GDM1 (cell line): ENCODE measurements at places on chromosomes 7 and 10.

DNA sequence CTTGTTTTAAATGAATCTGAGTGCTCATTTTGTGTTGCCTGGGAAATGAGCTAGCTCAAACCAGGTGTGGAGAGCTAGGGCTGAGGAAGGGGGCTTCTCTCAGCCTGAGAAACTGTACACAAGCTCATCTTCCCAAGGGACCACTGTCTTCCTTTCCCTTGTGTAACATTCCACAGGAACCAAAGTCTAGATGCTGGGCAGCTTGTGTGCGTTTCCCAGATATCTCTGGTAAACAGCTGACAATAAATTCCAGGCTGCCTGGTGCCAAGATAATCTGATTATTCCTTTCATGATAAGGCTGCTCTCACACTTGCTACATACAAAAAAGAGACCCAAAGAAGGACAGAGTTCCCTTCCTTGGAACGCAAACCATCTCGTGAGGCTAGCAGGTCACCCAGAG is 33.1 kb upstream of the MKLN1 start:
- DNase-seq, result no peak

DNA sequence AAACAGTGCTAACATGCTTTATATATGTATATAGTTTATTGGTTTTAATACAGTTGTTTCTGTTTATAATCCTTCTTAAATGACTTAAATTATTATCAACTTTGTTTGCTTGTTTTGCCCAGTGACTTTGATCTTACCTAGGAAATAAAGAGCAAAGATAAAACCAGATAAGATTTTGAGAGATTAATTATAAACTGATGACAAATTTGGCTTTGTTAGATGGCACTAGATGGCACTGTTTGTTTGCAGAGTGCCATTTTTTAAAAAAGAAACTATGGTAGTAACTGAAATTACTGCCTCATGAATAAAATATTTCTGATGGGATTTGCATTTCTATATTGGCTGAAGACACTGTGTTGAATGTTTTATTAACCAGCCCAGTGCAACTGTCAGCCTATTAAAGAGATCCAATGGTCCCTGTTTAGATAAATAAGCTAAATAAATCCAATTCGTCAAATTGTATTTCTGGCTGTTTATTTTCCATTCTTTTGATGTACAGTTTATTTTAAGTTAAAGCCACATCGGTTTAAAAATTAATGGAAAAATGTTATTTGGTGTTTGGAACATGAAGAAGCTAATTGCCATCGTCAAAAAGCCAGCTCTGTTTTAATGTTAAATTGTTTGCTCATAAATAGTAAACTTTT is 28.7 kb downstream of the VTI1A start:
- DNase-seq, result no peak

DNA sequence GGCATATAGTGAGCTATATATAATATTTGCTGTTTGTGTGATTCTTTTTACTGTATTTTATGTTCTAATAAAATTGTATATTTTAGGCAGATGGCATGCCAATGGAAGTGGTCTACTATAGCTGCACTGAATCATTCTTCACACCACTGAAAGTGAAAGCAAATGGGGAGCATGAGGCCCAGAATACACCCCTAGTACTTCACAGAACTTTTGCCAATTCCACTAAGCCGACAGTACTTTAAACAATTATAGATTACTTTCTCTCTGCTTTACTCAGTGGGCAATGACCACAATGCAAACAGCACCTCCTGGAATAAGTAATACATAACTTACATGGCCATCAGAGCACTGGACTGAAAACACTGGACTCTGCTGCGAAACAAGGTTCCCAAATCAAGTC is 70.2 kb downstream of the ANKRD26 start:
- no peak for DNase-seq

DNA sequence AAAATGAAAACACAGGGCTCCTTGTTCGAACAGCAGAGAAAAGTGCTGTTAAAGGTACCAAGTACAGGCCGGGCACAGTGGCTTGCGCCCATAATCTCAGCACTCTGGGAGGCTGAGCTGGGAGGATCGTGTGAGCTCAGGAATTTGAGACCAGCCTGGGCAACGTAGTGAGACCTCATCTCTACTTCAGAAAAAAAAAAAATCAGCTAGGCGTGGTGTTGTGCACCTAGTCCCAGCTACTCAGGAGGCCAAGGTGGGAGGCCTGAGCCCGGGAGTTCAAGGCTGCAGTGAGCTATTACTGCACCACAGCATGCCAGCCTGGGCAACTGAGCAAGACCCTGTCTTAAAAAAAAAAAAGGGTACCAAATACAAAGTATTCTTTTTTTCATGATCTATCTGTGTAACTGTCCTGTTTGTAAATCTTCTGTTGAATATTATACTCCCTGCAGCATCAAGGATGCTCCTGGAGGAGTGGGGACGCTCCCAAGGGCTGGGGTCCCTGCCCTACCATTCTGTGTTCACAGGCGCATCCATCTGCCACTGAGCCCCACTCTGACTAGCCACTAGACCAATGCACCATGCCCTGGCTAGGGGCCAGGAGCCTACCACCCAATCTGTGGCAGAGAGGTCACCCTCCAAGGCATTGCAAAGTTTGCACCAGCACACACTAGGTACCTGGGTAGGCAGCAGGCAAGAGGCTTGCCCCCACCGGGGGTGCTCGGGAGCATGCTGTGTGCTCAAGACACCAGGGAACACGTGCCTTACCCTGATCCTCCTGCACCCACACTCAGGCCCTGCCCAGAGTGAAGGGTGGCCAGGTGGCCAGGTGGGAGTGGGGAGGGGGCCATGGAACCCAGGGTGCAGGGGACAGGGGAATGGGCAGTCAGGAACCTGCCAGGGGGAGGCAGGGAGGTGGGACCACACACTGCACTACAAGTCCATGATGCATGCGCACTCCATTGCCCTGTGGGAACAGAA is 67.3 kb upstream of the KMT2C start:
- no peak for DNase-seq

- DNase-seq, result no peak
Observed at GRCh38 chr10:986137-986825, 2.0 kb upstream of the GTPBP4 start.

- DNase-seq, result no peak
Observed at GRCh38 chr7:6197801-6198551, 74.4 kb downstream of the CYTH3 start.

DNA sequence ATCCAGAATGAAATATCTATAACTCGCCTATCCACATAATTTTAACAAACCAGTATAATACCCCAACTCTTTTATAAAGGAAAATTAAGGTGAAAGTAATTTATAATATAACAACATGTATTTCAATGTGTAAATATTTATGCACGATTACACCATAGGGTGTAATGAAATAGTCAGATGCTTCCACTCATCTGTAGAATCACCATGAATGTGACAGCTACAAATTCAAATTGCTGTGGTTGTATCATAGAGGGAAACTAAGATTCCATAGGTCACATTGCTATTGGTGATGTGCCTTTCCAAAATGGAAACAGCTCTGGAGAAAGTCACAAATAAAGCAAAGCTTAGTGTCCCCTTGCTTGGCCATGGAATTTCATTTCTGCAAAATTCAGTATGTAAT is 95.7 kb downstream of the CPED1 start:
- DNase-seq, result no peak

DNA sequence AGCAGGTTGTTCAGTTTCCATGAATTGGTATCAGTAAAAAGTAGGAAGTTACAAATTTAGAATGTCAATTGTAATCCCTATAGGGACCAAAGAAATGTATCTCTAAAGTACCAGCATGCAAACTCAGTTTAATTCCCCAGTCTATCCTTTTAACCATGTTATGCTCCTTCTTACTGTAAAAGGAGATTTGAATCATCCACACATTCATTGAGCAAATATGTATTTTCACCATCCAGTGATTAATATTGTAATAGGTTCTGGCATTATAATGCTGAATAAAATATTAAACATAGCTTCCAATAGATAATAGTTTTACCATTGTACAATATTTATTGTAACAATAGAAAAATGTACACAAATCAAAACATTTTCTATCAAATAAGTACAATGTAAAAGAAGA is 228.2 kb upstream of the SEMA3A start:
- no peak for DNase-seq
